ENCODE measurements at places on chromosomes 1 and 21.

DNA sequence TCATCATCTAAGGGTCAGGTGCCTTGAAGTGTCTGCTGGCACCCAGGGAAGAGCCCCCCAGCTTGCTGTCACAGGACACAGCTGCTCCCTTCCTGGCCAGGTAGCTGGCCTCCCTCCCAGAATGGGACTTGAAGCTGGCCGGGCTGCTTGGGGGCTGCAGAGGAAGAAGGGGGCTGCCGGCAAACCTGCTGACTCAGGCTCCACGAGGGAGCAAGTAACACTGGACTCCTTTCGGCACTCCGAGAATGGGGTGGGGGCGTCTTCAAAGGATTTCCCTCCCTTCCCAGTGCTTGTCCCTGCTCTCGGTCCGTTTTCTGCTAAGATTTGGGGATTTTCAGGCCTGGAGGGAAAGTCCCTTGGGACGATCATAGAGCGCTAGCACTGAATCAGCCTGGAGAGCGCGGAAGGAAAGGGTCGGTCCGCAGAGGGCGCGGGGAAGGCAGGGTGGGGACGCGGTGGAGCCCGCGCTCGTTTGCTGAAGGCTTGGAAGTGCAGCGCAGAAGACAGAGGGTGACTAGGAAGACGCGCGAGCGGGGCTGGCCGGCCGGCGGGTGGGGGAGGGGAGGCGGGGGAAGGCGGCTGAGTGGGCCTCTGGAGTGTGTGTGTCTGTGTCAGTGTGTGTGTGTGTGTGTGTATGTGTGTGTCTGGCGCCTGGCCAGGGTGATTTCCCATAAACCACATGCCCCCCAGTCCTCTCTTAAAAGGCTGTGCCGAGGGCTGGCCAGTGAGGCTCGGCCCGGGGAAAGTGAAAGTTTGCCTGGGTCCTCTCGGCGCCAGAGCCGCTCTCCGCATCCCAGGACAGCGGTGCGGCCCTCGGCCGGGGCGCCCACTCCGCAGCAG lies at the start of gene CSF1:
CSF1 (plus strand) TSS at position 727 of the 840 bp plus-strand sequence. CDS start 175 bp downstream, outside the sequence.
- DNase-seq, result peak; percentile 55

DNA sequence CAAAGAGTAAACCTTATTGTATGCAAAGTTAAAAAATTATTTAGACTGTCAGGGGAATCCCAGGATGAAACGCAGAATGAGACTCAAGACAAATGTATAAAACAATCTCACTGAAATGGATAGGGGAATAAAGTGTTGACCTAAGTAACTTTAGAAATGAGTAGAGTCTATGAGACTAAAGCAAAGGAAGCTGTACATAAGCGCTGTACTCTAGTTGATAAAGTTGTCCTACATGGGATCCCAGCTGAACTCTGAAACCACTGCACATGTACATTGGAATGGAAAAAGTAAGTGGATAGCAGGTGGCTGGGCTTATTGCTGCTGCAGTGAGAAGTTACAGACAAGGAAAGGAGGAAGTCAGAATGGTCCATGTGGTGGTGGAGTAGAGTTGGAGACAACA lies 18.7 kb downstream of the MMEL1 start:
- no peak for DNase-seq

GRCh38 chr1:2175055-2175414 lies 19.5 kb downstream of the FAAP20 start:
- DNase-seq, result no peak

- no peak for DNase-seq
Measured at GRCh38 chr1:161393151-161393550, 25.5 kb upstream of the CFAP126 start.

- no peak for DNase-seq
Measured at GRCh38 chr1:161803181-161803580, 37.1 kb downstream of the ATF6 start.

Measured in thoracic aorta (tissue), 2 donors.